ELR (cell line): ENCODE measurements at places on chromosomes 6 and 20.

- no peak for DNase-seq
Observed at GRCh38 chr20:39983655-39984054, 705.4 kb downstream of the MAFB start.

DNA sequence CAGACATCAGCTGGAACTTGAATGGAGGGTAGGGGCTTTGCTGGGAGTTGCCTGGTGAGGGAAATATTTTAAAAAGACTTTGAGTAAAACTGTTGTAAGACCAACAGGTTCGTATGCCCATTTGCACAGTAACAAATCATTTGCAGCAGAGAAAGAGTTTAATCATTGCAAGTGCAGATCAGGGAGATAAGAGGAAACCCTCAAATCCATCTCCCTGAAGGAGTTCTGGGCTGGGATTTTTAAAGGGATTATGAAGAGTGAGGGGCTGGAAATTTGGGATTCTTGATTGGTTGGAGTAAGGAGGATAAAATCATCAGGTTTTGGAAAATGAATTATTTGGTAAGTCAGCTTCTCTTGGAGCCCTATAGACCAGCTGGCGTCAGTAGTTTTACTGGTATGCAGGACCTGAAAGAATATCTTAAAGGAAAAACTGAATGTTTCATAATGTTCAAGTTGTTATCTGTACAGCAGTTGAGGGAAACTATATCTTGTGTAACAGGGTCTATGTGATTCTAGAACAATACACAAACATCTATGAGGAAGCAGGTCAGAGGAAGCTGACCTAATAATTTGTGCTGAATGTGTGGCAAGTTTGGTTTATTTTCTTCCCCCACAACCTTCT lies 295.5 kb downstream of the PLCB1 start:
- DNase-seq: no peak

- no peak for DNase-seq
Observed at GRCh38 chr20:25197183-25197869, 1.8 kb downstream of the ENTPD6 start.

DNA sequence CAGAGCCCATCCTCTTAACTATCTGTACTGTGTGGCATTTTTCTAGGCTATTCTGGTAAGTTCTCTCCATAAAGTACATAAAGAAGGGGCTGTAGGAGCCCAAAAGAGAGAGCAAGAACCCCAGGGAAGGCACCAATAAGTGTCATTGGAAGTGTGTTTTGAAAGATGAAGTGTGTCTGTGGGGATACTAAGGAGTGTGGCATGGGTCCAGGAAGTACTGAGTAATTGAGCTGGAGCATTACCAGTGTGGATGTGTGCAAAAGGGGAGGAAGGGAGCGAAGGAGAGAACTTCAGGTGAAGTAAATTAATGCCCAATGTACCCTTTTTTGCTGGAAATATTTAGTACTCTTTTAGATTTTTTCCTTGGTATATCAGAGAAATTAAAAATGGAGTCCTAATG lies 63.9 kb downstream of the KCNS1 start:
- peak; percentile 81 for DNase-seq

DNA sequence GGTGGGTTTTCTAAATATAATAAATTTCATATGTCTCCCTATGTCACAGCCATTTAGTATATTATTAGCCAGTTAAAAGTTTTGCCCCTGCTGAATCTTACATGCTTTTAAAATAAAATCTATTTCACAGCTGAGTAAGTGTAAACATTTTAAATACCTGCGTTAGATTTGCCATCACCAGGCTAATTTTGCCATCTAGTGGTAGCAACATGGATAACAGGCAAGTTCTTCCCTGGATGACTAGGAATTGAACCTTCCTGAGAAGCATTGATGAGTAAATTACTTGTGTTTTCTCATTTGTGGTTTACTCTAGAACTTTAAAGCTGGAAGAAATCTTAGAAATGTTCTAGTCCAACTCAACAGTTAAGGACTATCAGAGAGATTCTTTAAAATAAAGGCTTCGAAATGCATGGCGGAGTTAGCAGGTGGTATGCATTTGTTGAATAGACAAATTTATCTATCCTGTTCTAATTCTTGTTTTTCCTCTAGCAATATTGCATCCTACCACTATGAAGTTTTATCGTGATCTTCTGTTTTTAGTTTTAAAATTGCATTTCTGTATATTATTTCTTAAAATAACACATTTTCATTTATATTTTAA lies 2.6 kb downstream of the PRSS35 start:
- peak; percentile 74 for DNase-seq
